ENCODE measurements at places on chromosomes 3 and 15.

DNA sequence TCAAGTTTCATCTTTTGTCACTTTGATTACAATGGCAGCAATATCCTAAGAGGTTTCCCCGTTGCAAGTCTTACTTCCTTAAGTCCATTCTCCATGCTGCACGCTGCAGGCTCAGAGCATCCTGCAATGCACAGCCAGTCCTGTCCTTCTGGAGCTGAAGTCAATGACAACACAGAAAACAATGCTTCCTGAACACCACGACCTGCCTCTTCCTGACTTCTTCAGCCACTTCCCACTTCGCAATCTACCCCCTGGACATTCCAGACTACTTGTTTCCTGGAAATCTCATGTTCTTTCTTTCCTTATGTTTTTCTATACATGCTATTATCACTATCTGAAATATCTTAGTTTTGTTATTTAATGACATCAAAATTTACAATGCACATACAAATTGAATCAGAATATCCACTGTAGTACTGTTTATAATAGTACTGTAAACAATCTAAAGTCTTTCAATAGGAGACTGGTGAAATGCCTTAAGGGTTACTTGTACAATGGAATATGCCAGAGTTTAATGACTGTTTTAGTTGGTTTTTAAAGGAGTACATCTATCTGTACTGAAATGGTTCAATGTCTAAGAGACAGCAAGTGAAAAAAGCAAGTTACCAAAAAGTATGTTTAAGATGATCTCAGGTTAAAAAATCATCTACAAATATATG is 113.7 kb upstream of the PRTG start:
- DNase-seq, result no peak

DNA sequence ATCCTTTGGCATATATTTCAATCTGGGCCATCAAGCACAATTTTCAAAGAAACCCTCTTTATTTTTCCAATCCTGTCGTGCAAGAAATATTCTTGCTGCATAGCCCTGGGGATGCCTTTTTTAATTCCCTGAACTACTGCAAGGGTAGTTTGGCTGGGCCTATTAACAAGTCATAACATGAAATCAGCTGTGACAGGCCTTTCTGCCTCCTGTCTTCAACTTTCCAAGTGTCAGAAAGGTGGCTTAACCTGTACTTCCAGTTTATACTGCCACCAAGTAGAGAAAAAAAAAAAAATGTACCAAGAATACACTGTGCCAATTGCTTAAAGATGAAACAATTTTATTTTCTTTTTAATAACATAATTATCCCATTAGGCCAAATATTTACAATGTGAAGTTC is 32.4 kb upstream of the SPPL2A start:
- no peak for DNase-seq

DNA sequence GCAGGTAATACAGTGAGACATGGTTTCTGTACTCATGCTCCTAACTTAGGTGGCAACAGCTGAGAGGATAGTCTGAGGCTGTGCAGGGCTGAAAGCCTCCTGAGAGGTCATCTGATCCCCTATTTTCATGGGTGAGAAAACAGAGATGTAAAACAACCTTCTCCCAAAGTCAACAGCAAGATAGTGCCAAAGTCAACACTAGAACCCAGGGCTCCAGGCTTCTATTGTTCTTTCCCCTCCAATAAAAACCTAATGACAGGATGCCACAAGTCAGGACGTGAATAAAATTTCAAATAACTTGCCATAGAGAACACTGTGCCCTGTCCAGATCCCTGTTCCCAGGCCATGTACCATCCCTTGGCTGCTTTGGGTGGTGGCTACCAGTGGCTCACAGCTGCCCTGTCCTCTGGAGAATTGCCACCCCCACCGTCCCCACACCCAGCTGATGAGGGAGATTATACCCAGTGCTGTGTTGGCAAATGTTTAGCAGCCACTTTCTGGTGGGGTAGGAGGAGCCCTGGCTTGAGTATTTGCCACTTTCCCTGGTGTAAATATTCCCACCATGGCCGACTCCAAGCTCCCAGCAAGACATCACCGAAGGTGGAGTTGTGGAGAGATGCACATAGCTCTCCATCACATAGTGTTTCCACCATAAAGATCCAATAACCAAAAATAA is 54.8 kb downstream of the SRGAP3 start:
- no peak for DNase-seq

DNA sequence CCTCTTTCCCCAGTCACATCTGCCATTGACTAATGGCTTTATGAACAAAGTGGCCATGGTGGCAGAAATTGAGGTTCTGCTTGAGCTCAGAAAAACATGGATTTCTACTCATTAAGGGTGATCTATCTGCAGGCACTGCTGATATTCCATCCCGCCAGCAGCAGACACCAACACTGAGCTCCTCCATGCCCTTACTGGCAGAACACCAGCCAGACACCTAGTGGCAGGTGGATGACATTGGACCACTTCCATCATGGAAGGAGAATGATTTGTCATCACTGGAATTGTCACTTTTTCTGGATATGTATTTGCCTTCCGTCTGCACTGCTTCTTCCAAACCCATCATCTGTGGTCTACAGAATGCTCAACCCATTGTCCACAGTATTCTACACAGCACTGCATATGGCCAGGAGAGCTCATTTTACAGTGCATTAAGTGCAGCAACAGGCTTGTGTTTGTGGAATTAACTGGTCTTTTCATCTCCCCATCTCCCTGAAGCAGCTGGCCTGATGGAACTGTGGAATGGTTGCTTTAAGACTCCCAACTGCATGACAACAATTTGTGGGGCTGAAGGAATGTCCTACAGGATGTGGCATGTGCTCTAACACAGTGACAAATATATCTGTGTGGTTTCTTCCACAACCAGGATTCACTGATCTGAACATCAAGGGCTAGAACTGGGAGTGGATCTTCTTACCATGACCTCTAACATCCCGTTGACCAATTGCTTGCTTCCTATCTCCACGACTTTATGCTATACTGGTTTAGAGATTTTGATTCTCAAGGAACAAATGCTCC is 103.4 kb downstream of the WNT7A start:
- no peak for DNase-seq

GRCh38 chr3:138877226-138877625 is 42.5 kb upstream of the PIK3CB start:
- DNase-seq, result peak; percentile 93

DNA sequence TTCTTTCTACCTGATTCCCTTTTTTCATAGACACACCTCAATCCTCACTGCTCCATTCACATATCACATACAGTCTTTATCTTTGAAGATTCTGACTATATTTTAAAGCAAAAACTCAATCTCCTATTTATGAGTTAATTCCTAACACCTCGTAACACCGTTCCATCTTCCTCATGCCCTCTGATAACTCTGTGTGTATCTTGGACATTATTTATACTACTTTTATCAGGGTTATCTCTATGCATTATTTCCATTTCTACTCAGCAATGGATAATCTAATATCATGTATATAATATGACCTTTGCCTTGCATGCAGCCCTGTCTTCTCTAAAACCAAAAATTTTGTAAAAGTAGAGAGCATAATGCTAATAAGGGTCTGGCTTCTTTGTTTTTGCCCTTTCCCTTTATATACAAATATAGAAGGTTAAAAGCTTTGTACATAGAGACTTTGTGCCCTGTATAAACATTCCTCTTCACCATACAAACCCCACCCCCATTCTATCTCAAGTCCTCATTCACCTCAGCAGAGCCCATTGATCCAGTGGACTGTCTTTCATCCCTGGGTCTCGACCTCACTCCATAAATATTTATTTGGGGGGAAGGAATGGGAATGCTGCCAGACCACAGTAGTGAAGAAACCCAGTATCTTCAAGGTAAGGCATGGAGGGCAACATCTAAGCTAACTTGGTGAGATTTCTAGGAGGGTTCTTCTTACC is 21.8 kb downstream of the TRIM42 start:
- DNase-seq, result no peak

DNA sequence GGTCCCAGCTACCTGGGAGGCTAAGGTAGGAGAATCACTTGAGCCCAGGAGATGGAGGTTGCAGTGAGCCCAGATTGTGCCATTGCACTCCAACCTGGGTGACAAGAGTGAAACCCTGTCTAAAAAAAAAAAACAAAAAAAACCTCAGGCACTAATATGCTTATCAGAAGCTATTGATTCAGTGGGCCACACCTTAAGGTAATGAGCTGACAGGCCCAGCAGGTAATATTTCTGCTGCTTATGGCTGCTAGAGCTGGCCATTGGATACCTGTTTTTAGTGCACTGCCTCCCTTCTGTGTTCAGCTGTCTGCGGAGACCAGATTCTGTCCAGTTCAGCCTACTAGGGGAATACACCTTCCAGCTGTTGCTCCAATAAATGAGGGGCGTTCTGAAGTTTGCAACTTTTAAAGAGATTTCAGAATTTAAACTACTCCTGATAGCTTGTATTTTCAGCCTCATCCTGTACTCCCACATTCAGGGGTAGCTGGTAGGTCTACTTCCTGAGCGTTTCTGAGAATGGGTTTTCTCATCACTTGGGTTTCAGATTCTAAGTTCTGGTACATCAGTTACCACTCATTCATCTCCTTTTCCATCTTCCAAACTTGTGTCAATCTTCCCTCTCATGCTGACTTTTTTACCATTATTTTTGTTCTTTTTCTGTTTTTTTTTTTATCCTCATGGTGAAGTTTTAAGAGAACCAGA is 69.0 kb downstream of the ATP11B start:
- no peak for DNase-seq

DNA sequence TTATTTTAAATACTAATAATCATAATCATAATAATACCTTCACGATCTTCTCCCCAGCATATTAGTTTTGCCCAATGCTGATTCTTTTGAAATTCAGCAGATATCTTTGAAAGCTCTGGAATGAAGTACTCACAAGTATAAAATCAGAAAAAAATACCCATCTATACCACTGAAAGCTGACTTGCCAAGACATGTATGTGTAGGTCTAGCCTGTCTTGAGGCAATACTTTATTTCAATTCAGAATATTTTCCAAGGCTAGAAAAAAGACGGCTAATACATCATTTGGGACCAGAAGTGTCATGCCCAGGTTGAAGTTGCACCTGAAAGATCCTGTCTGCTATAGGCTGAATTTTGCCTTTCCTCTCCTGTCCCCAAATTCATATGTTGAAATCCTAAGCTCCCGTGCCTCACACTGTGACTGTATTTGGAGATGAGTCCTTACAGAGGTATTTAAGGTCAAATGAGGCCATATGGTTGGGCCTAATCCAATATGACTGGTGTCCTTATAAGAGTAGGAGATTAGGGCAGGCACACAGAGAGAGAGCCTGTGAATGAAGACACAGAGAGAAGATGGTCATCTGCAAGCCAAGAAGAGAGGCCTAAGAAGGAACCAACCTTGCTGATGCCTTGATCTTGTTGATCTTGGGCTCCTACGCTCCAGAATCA is 255.9 kb upstream of the CMC1 start:
- no peak for DNase-seq

DNA sequence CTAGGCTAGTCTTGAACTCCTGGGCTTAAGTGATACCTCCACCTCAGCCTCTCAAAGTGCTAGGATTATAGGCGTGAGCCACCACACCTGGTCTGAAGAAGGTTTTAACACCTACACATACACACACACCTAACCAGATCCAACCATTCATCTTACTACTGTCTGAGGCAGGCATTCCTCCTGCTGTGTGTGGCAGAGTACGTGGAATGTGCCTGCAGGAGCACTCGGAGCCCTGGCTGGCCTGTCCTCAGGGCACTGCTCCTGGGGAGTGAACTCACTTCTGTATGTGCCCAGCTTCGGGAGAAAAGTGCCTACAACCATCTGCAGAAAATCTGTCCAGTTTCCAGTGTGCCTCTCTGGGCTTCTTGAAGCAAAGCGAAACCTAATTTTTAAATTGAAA is 58.2 kb upstream of the LIMD1 start:
- no peak for DNase-seq

DNA sequence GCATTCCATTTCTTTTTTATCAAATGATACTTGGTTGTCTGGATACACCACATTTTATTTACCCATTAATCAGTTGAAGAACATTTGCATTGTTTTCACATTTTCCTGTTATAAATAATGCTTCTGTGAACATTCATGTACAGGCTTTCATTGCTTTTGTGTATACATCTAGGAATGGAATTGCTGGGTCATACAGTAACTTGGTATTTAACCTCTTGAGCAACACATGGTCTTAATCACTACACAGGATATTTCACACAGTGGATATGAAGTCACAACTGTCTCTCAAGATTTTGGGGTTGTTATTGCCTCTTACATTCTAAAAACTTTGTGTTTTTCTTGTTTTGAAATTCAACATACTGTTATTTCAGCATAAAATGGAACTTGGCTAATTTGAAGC is 48.2 kb downstream of the C3orf85 start:
- DNase-seq, result peak; percentile 3
